NCI-H526 treated with DMSO at 0.1 percent for 48 hours (cell line): ENCODE measurements at places on chromosomes 16 and 17.

DNA sequence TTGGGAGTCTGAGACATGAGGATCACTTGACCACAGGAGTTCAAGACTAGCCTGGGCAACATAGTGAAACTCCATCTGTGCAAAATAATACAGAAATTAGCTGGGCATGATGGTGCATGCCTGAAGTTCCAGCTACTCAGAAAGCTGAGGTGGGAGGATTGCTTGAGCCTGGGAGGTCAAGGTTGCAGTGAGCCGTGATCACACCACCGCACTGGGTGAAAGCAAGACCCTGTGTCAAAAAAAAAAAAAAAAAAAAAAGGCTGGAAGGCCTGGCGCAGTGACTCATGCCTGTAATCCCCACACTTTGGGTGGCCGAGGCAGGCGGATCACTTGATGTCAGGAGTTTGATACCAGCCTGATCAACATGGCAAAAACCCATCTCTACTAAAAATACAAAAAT is 8.1 kb downstream of the UBN1 start:
- no peak for DNase-seq

GRCh38 chr16:5319799-5320198 is 222.2 kb upstream of the EEF2KMT start:
- DNase-seq = no peak

- DNase-seq = no peak
Measured at GRCh38 chr17:43698678-43699437, 37.1 kb upstream of the MEOX1 start.

DNA sequence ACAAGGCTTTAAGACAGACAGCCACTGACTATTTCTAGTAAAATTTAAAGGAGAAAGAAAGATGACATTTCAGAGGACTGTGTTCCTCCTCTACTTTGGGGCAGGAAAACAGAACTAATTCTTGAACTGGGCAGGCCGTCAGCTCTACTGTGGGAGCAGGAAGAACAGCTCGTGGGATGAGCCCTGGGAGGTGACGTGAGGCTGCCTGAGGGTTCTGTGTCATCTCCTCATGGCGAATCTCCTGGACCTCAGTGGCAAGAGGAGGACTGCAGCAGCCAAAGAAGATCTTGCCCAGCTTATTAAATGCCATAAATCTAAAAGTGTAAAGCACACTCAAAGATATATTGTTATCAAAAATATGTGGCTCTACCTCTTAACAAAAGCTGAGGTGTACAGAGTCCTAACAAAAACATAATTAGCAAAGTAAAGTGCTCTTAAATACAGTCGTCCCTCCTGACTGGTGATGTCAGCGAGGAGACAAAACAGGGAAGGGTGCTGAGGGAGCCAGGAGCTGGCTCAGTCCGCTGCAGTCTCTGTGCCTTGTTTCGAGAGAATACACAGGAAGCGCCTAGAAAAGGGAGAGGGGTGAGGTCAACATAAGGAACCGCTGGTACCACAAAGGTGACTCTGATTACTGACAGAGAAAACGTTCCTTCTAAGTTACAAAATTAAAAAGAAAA is 58.0 kb downstream of the CREBBP start:
- no peak for DNase-seq

- no peak for DNase-seq
Measured at GRCh38 chr16:25157271-25157875, 45.8 kb downstream of the LCMT1 start.

GRCh38 chr17:80457236-80457856 is 19.1 kb downstream of the NPTX1 start:
- no peak for DNase-seq

DNA sequence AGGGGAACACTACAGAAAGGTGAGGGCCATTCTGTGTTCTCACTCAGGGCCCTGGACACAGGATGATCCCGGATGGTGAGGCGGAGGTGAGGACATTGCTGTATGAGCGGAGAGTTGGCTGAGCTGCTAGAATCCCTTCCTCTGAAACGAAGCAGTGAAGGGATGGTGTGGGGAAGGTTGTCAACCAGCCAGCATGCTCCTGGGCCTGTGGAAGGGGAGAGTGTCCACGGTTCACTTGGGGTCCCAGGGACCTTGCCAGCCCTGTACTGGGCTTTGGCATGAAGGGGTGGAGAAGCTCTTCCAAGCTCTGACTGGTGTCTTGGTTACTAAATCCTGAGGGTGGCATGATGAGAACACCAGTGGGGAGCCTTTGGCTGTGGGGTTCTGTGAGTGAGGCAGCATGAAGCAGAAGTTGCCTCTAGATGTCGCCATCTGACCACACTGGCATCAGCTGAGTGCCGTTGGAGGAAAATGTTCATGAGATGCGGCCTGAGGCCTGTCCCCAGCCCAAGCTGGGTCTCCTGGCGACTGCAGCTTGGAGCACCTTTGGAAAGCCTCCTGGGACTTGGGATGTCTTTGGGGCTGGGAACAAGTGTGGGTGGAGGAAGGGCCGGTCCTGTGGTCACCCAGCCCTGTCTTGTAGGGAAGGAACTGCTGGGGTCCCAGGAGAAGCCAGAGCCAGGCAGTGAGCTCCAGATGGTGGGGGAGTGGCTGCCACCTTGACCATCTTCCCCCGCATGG is 14.8 kb downstream of the PDP2 start:
- DNase-seq = peak; percentile 5

DNA sequence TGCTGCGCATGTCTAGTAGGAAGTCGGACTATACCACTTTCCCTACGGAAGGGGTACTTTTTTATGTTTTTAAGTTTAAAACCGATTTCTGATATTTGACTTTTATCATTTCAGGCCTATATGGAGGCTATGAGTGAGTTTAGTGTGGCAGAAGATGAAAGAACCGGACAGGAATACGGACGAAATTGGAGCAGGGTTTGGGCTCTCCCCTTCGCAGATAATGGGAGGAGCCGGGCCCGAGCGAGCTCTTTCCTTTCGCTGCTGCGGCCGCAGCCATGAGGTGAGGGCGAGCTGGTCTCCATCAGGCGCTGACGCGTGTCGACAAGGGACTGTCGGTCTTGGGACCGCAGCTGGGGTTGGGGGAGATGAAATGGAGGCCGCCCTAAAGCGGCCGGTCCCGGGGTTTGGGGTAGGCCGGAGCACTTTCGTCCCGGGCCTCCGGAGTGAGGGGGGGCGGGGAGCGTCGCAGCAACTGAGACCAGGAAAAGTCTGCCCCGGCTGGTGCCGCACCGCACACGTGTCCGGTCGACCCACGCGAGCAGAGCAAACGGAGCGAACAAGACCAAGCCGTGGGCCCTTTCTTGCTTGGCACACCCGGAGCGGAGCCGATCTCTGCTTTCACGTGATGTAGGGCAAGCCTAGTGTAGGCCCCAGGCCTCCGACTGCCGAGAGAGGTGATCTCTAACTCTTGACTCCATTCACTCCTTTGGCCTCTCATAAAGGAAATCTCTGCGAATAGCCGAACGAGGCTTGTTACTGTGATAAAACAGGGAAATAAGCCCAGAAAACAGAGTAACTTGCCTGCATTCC is at the start of gene RPL19:
Gene RPL19 (plus strand): TSS at position 214 of the 810 bp plus-strand sequence. CDS start 62 bp downstream, at position 276.
- peak; percentile 90 for DNase-seq

GRCh38 chr16:54066451-54067105 is 220.0 kb downstream of the IRX3 start:
- no peak for DNase-seq

DNA sequence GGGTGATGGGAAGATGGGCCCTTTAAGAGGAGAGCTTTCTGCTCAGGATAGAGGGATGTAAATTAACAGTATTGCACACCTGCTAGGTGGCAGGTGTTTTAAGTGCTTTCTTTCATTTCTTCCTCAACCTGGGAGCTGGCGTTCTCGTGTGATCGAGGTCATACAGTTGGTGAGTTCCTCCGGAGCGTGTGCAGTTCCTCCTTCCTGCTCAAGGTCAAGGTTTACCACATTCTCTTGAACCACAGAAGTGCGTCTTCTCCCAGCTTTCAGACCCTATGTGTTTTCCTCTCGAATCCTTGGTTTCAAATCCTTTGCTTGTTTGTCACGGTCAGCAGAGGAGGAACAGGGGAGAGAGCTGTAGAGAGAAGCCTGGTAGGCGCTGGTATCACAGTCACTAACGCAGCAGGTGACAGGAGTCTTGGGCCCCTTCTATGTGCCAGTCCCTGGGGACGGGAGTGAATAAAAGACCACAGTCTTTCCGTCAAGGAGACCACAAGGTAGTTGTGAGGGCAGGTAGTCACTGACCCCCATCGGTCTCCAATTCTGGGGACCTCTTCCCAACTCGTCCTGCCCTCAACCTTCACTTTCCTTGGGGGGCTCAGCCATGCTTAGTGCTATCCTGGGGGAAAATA is 791 bp downstream of the DNAI2 start:
- peak; percentile 27 for DNase-seq

DNA sequence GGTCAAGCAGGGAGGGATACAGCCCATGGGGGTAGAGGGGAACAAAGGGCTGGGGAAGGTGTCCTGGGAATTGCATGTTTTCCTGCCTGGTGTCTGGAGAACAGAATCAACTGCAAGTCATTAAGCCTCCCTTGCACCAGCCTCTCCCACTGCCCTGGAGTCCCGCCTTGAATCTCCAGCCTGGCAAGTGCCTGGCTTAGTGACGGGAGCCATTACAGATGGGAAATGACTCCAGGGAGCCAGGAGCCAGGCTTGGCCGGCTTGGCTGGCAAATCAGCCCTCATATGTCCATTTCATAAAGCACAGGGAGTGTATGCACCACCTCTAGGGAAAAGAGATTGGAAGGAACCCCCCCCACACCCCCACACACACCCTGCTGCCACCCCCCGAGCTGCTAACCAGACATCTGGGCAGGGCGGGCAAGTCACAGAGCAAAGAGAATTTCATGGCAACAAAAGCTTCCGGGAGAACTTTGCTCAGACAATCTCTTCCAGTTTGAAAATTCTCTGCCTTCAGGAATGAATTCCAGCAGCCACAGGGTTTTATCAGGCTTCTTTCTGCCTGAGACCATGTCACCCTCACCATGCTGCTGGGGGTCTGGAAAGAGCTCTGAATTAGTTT is 127.7 kb downstream of the NTN1 start:
- DNase-seq = no peak

DNA sequence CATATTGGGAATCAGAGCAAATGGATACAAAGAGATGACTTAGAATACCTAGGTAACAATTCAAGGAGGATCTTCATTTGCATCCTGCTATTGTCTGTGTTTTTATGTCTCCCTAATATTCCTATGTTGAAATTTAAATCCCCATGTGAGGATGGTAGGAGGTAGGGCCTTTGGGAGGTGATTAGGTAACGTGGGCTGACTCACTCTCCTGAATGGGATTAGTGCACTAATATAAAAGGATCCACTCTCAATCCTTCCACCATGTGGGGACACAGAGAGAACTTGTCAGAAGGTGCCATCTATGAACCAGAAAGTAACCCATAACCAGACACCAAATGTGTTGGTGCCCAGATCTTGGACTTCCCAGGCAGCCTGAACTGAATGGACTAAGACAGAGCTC is 83.4 kb downstream of the CDH8 start:
- DNase-seq = no peak

DNA sequence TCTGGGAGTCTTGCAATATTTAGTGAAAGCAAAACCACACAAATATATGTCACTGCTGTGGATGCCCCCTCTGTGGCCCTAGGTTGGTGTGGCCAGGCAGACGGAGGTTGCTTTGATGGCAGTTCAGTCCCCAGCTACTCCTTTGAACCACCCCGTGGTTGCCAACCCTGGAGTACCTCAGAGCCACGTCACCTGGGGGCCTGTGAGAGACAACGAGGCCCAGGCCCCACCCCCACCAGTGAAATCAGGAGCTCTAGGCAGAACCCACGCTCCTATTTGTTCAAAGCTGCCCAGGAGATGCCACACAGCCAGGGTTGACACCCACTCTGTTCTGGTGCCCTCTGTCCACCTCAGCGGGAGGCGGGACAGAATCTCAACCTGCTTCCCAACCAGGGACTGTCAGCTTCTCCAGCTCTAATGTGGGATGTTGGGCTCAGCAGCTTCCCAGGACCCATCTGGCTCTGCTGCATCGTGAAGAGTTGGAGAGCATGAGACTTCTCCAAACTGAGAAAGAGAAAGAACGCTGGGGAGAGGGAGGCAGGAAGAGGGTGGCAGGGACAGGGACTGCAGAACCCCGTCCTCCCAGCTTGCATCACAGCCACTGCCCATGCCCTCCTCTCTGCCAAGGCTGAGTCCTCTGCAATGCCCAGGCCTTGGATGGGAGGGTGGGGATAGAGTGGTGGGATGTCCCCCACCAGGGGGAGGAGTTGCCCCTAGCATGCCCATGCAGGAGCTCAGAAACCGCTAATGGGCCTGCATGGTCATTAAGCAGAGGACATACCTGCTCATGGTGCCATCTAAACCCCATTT is 81.8 kb downstream of the C16orf78 start:
- DNase-seq = no peak

DNA sequence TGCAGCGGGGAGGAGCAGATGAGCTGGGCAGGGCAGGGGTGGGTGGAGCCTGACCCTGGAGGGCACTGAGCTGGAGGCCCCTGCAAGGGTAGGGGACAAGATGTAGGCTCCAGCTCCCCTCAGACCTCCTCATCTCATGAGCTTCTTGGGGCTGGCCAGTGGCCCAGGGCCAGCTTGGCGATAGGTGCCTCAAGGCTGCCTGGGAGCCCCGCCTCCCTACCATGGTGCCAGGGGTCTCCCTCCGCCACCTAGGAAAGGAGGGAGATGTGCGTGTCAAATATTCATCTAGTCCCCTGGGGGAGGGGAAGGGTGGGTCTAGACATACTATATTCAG is 3.9 kb downstream of the HIRIP3 start:
- no peak for DNase-seq

DNA sequence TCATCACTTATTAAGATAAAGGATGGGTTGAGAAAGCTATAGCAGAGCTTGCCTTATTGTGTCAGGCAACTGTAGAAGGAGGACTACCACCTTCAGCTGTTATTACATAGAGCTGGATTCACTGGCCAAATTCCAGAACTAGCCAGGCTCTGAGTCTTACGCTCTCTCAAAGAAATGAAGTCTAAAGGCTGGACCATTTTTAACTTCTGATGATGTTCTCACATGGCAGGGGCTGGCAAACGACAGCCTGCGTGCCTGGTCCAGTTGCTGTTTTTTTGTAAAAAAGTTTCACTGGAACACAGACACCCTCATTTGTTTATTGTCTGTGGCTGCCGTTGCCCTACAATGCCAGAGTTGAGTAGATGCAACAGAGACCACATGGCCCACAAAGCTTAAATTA is 21.2 kb downstream of the TRAF4 start:
- DNase-seq = no peak

DNA sequence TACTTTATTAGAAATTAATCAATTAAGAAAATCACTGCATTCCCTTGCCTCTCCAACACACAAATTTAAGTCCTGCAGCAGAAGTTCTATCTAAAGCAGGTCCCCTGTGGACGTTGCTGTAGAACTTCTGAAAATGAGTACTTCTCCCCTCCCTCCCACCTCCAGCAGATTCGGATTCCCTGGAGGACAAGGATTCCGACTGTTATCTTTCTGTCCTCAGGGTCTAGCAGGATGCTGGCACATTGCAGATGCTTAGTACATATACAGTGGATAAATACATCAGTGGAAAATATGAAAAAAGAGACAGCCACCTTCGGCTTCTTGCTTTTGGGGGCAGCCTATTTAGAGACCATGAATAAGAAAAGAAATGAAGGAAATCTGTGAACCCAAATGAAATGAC is 32.1 kb downstream of the NTN1 start:
- DNase-seq = no peak

- no peak for DNase-seq
Measured at GRCh38 chr17:40415390-40415789, 2.3 kb downstream of the TOP2A start.
